ENCODE measurements at places on chromosomes 5 and 9.

- no peak for DNase-seq
Observed at GRCh38 chr5:142586552-142586951, 99.3 kb downstream of the FGF1 start.

- DNase-seq, result no peak
Observed at GRCh38 chr5:174273325-174273724, 227.8 kb downstream of the NSG2 start.

DNA sequence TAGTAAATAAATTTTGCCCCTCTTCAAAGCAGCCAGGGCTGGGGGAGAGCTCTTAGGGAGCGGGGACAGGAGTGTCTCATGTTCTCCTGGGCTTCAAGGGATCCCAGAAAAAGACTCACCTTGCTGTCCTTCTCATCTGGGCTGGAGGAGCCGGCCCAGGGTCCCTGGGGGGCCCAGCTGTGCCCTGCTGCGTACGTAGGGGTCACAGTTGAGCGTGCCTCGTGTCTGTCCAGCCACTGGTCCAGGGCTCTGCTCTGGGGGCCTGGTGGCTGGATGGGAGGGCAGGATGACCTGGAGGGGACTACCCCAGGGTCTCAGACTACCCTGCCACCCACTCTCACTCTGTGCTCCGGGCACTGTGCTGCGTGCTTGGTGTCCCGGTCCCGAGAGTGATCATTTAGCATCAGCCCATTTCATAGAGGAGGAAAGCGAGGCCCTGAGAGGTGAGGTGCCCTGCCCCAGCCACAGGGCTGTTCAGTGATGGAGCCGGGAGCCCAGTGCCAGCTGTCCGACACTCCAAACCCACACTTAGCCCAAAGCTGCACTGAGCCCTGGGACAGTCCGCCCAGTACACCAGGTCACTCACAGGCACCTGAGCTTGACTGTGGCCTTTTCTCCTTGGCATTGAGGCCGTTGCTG, 26.2 kb upstream of the TDRD7 start:
- DNase-seq, result no peak

GRCh38 chr5:112200131-112200530, 218.9 kb downstream of the EPB41L4A start:
- DNase-seq, result no peak

DNA sequence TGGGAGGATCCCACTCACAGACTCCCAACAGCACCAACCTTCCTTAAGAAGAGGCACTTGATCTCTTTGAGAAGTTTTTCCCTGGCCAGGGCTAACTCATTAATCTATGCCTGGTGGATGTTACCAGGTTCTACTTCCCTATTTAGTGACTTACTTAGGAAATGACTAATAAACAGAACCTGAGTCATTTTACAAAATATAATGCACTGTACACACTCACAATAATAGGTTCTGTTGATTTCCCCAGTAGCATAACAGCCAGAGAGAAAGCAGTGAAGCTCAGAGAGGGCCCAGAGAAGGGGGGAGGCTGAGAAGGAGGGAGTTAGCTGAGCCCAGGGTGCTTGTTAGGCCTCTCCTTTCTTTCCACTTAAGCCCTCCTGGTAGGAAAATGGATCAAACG, 27.1 kb downstream of the FRMD3 start:
- no peak for DNase-seq

DNA sequence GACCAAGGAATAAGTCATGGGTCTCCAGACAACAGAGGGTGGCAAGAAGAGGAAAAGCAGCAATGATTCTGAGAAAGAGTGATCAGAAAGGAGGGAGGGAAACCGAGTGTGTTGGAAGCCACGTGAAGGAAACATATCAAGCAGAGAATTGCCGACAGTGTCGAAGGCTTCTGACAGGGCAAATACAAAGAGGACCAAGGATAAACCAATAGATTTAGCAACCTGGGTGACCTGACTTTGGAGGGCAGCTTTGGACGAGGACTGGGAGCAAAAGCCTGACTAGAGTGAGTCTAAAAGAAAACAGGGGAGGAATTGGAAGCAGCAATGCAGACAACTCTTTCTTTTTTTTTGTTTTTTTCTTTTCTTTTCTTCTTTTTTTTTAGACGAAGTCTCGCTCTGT, 83.8 kb downstream of the WWC1 start:
- no peak for DNase-seq

DNA sequence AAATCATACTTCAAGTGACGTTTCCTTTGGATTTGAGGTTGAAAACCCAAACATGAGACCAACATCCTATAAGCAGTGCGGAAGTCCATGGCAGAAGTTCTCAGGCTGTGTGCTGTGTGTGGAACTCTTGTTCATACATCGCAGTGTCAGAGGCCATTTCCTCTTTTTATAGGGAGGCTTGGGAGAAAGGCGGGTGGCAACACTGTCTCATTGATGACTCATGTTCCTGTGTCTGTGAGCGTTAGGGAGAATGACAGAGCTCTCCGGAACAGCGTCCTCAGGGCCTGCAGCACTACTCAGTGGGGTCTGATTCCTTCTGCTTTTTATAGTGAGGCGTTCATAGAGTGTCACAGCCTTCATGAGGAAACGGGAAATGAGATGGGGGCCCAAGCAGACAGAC, 98.8 kb upstream of the BASP1 start:
- no peak for DNase-seq
